ENCODE measurements at places on chromosomes 6 and 20.

GRCh38 chr20:51357543-51357942 lies 185.0 kb downstream of the NFATC2 start:
- DNase-seq = no peak

DNA sequence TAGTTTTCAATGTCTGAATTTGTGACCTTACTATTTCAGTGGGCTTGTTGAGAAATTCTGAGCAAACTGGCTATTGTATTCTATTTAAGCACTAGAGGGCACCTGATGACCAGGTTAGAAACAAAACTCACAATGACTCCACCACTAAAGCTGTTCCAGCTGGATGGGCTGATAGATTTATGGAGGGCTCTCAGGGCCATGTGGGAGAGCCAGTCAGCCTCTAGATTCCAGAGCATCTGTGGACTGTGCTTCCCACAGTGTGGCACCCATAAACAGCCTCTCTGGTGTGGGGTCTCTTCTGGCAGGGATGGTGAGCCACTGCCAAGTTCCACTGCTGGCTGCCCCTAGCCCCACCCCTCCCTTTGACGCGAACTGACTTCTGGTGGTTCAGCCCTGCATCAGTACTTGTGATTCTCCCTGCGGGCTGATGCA lies 29.2 kb downstream of the C6orf58 start:
- DNase-seq = no peak

DNA sequence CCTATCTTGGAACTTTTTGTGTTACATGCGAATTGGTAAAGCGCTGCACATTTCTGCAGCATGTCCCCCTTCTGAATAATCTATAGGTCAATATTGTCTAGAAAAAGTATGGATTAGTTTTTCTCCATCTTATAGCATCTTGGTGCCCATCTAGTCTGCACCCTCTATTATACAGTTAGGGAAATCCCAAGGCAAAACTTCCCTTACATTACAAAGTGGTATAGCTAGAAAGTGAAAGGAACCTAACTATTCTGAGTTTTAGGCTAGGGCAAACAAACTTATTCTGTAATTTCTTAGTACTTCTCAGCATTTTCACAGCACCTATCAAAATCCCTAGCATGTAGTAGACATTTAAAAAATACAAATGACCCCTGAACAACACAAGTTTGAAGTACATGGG lies 133.5 kb upstream of the CCDC28A start:
- no peak for DNase-seq

DNA sequence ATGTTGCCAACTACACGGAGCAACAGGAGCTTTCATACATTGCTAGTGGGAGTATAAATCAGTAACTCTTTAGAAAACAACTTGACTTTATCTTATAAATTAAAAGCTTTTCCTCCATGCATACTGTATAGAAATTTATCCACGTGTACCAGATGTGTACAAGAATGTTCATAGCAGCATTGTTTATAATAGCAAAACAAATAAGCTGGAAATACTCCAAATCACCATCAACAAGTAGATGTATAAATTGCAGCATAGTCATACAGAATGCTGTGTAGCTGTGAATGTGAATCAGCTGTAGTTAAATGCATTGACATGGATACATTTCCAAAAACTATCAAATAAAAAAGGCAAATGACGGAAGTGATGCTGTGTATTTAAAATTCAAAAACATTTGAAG lies 6.0 kb downstream of the PSMF1 start:
- no peak for DNase-seq

DNA sequence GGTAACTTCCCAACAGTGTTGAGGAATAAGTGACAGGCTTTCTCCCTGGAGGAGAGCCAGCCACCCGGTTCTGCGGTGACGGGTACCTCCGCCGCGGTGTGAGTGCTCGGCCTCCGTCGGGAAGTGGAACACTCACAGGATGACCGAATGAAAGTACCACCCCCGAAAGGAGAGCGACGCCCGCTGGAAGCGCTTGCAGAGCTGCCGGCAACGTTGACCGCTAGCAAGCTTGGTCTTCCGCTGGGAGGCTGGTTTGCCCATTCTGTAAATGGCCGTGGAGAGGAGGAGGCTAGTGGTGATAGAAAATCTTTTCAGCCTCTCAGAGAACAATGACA lies 614 bp upstream of the TMEM242 start:
- DNase-seq = peak; percentile 67

GRCh38 chr20:40955326-40955725 lies 73.3 kb upstream of the TOP1 start:
- no peak for DNase-seq

GRCh38 chr6:166989427-166990032 lies 9.7 kb upstream of the CEP43 start:
- no peak for DNase-seq

- no peak for DNase-seq
Measured at GRCh38 chr6:89471287-89471867, 38.4 kb downstream of the ANKRD6 start.

DNA sequence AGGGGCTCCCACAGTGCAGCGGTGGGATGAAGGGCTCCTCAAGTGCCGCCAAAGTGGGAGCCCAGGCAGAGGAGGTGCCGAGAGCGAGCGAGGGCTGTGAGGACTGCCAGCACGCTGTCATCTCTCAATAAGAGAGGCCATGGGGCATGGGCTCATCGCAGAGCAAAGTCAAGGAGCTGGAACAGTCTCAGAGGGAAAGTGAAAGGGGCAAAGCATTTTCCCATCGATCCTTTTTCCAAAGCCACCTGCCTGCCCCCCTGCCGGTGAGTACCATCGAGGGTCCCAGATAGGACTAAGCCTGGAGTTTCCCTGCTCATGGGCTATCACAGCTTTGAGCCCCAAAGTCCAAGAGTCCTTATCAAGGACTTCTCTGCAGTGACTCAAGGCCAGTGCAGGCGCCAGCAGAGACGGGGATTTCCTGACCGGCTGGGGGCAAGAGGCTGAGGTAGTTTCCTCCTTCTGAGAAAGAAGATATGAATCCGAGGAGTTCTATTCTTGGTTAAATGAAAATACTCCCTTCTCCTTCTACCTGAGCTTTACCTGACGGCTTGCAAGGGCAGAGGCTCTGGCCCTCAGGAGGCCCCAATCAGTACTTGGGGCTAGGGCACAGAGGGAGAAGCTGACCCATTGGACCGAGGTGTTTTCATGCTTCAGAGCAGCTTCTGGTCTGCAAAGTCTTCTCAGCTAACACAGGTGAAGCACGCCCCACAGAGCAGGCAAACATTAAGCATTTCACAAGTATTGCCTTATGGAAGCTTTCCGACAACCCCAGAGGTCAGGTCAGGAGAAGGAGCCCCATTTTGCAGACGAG lies 22.6 kb downstream of the ETV7 start:
- DNase-seq = no peak

DNA sequence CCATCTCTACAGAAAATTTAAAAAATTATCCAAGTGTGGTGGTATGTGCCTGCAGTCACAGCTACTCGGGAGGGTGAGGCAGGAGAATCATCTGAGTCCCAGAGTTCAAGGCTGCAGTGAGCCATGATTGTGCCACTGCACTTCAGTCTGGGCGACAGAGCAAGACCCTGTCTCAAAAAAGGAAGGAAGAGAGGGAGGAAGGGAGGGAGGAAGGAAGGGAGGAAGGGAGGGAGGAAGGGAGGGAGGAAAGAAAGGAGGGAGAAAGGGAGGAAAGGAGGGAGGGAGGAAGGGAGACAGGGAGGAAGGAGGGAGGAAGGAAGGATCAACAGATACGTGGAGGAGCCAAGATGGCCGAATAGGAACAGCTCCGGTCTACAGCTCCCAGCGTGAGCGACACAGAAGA lies 90.1 kb downstream of the ZNF217 start:
- DNase-seq = no peak

DNA sequence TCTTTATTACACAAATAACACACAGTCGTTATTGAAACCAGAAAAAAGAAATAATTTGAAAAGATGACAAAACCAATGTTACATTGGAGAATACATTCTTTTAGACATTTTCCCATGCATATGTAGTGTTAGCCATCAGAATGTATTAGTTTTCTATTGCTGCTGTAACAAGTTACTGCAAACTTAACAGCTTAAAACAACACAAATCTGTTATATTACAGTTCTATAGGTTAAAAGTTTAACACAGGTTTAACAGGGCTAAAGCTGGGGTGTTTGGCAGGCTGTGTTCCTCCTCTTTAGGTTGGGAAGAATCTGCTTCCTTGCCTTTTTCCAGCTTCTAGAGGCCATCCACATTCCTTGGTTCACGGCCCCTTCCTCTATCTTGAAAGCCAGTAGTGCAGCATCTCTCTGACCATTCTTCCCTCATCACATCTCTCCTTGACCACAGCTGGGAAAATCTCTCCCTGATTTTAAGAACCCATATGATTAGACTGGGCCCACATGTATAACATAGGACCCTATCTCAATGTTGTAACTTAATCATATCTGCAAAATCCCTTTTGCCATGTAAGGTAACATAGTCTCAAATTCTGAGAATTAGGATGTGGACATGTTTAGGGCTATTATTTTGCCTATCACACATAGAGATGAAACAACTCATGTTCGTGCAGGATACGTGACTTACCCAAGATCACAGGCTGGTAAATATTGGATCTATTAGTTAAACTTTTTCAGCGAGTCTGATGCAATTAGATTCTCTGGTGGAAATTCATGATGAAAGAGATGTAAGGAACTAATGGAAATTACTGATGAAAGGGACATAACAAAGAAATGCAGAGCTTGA lies 145.4 kb upstream of the TMEM170B start:
- no peak for DNase-seq

- DNase-seq = no peak
Measured at GRCh38 chr6:160357088-160357487, 8.9 kb downstream of the SLC22A3 start.

GRCh38 chr6:20604159-20604558 lies 69.9 kb downstream of the CDKAL1 start:
- DNase-seq = no peak

DNA sequence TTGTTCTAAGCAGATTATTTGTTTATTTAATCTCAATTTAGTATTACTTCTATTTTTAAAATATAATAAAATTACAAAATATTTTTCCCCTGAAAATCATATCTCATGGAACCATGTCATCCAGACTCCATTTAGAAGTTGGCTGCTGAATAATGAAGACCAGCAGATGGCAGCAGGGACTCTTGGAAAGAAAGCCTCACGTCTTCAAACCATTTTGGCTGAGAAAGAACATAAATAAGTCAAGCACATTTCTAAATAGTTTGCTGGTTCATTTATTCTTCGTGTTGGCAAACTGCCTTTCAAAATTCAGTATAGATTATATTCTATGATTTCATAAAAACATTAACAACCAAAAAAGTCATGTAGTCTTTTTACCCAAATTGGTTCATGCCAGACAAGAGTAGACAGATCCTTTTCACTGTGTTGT lies 71.7 kb downstream of the RCAN2 start:
- DNase-seq = peak; percentile 86

GRCh38 chr6:12269110-12269509 lies 21.1 kb upstream of the EDN1 start:
- no peak for DNase-seq

DNA sequence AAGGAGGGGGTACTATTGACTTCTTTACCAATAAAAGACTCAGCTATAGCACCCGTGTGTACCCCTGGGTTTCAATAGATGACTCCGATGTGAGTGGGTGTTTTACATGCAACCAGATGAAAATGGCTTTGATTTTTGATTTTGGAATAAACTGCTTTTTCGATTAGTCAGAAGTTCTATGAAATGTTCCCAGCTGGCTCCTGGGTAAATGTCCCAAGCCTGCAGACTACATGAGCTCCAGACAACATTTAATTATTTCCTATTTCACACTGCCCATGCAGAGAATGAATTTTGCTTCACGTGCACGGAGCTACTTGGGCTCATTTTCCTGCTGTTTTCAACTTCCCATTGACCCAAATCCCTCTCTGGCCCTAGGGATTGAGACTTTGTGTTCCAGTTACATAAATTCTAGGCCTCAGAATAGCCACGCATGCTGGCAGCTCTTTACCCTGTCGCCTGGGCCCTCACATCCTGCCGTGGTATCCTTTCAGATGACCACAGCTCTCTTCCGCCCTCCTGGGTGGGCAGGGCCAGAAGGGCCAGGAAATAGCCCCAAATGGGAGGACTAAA lies 59.7 kb downstream of the GPR6 start:
- no peak for DNase-seq

GRCh38 chr6:140554421-140554820 lies 1180.0 kb upstream of the CITED2 start:
- DNase-seq = no peak

- peak; percentile 52 for DNase-seq
Measured at GRCh38 chr6:41846666-41847237, 48.4 kb downstream of the USP49 start.

- no peak for DNase-seq
Measured at GRCh38 chr6:107460083-107460631, 793 bp upstream of the PDSS2 start.

DNA sequence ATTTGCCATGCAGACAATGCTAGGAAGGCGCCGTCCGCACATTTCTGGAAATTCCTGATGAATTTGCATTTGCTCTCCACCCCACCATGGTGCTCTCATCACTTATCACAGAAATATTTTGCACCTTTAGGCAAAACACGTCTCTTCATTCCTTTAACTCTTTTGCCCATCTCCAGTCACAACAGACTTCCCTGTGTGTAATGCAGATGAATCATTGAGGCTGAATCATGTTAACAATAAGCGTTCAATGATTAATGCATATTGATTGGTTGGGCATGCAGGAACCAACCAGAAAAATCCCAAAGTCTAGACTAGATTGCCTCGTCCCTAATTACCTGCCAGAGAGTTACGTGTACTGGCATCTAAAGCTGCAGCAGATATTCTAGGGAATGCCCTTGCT lies 80.0 kb upstream of the ATXN1 start:
- DNase-seq = no peak

DNA sequence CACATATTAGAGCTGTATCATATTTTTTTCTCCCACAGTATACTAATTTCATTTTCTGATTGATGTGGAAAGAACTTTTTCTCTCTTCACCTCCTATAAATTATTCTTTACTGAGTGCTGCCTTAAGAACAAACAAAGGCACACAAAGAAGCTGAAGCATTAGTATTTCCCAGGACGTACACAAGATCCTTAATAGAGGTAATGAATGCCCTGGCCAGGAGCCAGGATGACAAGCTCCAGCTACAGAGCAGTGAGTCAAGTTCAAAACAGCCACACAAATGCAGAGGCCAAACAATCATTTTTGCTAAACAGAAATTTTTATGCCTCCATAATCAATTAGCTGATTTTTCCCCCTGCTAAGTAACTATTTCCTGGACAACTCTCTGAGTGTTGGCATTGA lies 639.6 kb downstream of the EPHA7 start:
- peak; percentile 17 for DNase-seq

DNA sequence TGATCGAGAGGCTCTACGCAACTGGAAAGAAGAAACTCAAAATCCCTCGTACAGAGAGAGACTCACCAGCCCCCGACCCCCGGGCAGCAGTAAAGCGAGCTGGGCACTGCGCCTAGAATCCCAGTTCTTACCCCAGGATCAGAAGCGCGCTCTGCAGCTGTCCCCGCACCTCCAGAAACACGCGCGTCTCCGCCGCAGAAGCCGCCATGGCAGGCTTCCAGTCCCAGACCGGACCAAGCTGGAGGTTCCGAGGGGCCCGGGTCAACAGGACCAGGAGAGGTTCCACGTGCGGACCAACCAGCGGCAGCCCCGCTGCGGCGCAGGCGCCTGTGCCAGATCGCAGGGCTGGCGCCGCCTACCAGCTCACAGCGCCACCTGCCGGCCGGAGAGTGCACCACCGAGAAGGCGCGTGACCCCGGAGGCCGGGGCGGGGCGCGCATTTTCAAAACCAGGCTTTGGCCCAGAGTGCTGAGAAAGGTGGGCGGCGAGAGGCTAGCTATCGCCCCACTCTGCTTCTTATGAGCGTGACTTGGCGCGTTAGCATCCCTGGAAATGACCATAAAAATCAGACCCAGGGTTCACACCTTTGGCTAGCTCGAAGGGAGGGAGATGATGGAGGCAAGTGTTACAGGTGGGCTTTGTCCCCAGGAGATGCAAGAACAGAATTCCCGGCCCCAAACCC lies at the start of gene UBE3D:
TSS of gene UBE3D (minus strand) at position 331 of the 682 bp plus-strand sequence. CDS start at position 208, 123 bp downstream.
- peak; percentile 82 for DNase-seq
